Activated CD8-positive, alpha-beta memory T cell treated with anti-CD3 and anti-CD28 coated beads, Interleukin-2, amount 50 U/mL, for 48 hours (primary cell): ENCODE measurements at places on chromosomes 5 and 9.
A peak's percentile ranks its signal among the peaks of the same experiment; 100 is the strongest.

DNA sequence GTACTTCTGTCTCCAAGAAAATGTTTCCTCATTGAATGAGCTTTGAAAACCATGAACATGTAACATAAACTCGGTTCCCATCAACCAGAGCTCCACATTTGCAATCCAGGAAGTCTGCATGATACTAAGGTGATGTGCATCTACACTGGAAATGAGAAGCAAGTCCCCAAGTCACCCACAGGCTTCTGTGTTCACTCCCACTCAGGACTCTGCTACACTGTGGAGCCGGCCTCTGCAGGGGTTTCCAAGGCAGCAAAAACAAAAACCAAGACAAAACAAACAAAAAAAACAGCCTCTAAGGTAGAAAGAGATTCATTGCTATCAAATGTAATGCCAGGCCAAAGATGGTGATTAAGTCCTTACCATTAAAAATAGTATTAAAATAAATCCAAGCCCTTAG, 593.7 kb downstream of the IRX1 start:
- no peak for DNase-seq

- DNase-seq = peak; percentile 91
Observed at GRCh38 chr9:34701769-34702736, 7.9 kb downstream of the CCL21 start.

DNA sequence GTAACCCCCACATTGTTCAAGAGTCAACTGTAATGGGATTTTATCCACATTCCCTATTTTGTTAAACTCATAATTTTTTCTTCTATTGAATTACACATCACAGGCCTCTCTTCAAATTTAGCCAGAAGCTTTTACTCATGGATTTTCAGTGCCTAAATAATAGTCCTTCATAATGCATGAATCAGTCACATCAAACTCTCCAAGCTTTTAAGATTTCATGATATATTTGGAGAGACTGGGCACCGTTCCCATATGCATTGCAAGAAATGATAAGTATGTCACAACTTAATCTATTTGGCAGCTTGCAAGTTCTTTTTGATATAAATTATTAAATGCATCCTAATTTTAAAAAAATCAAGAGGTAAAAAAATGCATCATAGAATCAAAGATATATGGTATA, 465.9 kb downstream of the DMAC1 start:
- DNase-seq = no peak

DNA sequence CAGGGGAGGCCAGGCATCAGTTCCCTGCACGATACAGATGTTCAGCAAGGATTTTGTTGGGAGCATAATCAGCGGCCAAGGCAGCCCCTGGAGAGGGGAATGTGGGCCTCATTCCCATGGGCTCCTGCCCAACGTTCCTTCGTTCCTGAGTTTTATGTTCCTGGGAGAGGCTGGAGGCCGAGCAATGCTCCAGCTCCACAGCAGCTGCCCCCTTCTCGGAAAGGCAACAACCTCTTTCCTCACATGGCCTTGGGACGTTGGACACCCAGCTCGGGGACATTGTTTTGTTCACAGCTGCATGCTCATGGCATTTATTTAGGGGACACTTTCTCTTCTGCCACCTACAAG, 63.8 kb upstream of the COL15A1 start:
- DNase-seq = no peak

GRCh38 chr5:142048272-142048671, 35.4 kb upstream of the GNPDA1 start:
- no peak for DNase-seq

DNA sequence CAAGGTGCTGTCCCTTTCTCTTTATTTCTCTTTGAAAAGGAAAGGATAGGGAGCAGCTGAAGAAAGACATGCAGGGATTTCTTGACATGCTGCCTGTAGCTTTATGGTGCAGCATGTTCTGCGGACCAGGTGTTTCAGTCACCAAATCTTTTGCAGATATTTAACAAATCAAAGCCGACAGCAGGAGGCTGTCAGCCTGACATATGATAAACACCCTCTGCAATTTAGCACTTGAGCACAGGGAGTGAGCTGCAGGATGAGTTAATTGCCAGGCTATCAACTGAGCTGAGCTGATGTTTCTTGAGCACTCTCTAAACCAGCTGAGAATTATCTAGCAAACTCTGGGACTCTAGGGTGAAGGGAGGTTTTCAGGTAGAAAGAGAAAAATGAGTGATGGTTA, 212.8 kb upstream of the ATP10B start:
- DNase-seq = no peak

- DNase-seq = no peak
Observed at GRCh38 chr5:65555287-65555686, 7.7 kb downstream of the CENPK start.

DNA sequence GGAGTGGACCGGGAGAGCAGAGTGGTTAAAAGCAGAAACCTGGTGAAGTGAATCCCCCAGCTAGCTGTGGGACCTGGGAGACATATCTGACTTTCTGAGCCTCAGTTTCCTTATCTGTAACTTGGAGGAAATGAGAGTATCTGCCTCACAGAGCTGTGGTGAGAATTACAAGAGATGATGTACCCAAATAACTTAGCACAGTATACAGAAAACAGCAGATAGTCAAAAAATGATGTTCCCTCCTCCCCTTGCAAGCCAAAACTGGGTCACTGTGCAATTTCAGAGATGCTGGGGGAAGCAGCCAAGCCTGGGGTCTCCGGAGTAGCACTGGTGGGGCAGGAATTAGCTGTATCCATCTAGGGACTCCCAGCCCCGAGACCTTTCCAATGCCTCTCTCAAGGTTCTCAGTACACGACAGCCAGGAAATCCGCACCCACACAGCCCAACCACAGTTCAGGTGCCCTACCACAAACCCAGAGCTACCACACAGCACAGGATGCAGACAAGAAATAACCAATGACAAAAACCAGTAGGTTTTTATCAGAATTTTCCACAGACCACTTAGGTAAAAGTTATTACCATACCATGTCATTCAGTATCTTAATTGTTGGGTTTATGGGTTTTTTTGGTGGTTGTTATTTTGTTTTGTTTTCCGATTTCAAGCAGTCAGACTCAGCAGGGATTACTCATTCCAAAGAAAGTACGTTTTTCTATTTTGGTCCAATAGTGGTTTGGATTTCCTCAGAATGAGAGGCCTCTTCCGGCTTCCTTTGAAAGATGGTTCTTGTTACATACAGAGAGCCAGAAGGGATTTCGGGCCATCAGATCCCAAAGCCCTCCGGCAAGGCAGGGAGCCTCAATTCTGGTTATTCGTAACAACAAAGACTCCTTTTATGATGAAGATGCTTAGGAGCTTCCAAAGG, 4.9 kb upstream of the HRH2 start:
- peak; percentile 86 for DNase-seq

DNA sequence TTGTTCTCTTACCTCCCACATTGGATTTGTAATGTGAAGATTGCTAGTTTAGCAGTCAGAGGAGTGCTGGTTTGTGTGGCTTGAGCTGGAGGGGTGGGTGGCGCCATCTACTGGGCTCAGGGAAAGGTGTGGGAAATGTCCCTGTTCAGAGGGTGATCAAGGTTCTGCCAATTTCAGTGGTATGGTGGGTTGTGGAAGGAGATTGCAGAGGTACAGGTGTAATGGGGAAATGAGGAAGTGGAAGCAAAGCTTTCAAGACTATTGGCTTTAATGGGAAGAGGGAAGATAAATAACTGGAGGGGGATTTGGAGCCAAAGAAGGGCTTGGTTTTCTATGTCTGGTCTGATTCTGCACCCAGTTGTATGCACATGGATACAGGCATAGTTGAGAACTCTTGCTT, 76.4 kb downstream of the OSMR start:
- peak; percentile 69 for DNase-seq

DNA sequence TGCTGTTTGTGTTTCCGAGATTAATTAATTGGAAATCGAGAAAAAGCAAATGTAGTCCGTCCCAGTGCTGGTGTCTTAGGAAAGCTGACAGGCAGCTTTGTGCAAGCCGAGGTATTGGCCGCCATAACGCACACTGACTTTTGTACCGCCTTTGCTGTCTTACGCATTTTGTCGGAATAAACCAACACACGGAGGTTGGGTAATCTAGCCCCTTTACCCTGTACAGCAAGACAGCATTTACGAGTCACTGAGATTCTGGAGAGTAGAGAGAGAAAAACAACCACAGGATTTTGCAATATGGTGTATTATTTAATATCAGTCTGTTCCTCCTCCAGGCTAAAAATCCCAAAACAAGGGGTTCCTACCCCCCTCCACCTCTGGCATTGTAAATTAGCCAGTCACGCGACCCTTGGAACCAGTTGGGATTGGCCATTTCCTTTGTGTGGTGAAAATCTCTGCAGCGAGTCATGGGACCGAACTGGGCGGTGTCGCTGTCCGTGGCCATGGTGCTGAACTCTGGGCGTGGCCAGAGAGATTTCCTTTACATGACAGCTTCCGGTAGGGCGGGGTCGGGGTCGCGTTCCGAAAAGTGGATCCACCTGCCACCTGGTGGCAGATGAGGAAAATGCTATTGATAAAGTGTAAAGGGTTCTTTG, 10.3 kb upstream of the PCDHB1 start:
- DNase-seq = peak; percentile 85
